ENCODE measurements at places on chromosomes 11 and 22.

DNA sequence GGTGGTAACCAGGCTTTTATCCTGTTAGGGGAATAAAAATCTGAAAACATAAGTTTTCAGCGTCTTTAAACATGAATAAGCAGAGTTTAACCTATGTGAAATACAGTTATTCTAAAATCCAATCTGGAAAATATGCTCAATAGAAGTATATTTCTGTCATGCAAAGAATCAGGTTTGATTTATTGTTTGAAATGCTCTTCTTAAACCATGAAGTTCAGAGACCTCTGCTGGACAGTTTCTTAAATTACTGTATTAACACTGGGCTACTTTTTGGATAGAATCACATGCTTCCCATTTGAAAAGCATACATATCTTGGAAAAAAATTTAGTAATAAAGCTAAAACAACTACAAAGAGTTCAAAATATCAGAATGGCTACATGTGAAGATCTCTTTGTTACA is 25.4 kb downstream of the APIP start:
- DNase-seq, result no peak

DNA sequence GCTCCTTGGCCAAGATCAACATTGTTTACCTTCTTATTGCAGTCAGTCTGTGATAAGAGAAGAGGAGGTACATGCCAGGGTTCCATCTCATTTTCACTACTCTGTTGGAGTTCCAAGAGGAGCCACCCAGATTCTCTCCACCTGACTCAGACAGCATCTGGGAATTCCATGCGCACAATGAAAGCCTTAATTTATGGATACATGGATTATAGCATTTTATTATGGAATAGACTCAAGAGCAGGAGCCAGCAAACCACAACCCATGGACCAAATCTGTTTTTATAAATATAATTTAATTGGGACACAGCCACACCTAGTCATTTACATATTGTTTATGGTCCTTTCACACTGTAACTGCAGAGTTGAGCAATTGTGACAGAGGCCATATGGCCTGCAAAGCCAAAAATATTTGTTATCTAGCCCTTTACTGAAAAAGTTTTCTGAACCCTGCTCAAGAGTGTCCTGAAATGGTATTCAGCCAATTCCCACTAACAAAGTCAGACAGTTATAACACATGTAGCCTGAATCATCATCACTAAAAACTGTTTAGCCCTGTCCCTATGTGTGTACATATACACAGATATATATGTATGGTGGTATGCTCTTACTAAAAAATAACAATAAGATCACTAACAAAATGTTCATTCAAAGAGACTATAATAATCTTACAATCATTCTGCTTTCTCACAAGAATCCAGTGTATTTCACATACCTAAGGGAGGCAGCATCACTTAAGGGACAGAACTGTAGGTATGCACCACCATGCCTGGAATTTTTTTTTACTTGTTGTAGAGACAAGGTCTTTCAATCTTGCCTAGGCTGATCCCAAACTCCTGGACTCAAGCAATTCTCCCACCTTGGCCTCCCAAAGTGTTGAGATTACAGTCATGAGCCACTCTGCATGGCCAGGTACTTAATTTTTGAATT is 104.5 kb upstream of the TEAD1 start:
- DNase-seq, result no peak

GRCh38 chr11:133467686-133468085 is 64.6 kb downstream of the OPCML start:
- no peak for DNase-seq

GRCh38 chr11:66346476-66347424 is 679 bp downstream of the B4GAT1 start:
- no peak for DNase-seq

GRCh38 chr11:79400206-79400605 is 40.6 kb downstream of the TENM4 start:
- DNase-seq, result no peak

DNA sequence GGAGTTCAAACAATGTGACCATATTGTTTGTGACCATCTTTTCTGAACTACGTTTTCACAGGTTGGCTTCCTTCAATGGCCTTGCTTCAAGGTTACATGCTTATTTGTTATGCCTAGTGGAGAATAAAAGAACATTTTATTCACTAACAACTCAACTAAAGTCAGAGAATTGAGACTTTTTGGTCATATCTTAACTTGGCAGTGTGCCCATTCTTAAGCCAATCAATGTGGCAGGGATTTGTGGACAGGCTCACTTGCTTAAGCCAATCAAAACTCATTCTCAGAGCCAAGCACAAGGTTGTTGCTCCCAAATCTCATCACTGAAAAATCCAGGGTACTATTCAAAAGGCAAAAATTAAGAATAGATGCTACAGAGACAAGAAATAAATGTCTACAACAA is 455.8 kb upstream of the FAT3 start:
- no peak for DNase-seq

- no peak for DNase-seq
These were observed 35.7 kb upstream of the LRRC10B start for GRCh38 chr11:61472868-61473267.

- DNase-seq, result no peak
These were observed 25.1 kb upstream of the GUCY1A2 start for GRCh38 chr11:107043242-107044006.

DNA sequence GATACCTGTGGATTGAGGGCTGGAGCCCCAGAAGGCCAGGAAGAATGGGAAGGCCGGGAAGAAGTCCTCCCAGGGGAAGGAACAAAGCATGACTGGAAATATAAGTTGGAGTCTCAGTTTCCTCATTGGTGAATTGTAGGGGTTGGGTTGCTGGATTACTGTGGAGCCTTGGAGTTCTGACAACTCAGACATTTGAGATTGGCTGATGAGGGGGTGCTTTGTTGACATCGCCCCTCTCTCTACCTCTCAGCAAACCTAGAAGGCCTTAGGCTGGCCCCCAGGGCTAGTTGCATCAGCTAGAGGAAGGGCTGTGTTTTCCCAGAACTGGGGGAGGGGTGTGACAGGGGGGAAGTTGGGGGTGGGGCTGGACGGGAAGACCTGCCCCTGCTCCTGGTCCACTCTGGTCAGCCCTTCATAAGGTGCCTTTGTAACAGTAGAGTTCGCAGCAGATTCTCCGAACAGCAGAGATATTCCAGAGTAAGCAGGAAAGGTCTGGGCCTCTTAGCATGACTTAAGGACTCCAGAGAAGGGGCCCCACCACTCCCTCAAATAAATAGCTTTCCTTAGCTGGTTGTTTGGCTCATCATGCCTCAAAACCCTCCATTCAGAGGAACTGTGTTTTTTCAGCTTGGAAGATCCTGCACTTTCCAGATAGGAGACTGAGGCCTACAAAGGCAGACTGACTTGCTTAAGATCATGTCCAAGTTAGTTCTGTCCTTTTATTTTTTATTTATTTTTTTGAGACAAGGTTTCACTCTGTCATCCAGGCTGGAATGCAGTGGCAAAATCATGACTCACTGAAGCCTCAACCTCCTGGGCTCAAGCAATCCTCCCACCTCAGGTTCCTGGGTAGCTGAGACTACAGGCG is 12.5 kb upstream of the THRSP start:
- no peak for DNase-seq

DNA sequence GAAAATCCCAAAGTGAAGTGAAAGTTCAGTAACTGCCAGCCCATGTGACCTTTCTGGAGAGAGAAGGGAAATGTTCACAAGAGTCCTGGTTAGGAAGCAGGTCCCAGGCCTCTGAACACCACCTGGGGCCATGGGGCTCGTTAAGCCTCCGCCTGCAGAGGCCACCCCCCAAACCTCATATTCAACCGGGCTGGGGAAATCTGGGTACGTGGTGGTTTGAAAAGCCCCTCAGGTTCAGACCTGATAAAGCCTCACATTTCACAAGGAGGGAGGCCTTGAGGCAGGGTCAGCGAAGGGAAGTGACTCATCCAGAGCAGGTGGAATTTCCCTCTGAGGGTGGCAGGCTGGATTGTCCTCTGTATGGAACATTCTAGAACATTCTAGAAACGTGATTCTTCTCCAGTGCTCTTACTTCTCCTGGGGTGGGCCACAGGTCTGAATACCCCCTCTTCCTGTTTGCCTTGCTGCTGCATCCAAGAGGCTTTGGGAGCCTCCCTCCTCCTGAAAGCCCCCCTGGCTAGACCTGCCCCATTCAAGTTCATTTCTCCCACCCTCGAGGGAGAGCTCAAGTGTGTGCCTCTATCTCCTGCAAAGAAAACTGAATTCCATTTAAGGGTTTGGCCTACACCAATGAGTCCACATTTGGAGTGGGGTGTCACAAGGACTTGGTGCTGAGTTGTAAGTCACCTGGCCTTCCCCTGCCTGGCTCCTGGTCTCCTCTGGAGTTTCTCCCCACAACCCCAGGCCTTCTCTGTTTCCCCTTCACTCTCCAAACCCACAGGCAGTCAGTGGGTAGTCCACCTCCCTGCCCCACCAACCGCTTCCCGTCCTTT is 6.3 kb downstream of the FXYD2 start:
- DNase-seq, result no peak

GRCh38 chr11:27115051-27115650 is 74.5 kb downstream of the BBOX1 start:
- no peak for DNase-seq

DNA sequence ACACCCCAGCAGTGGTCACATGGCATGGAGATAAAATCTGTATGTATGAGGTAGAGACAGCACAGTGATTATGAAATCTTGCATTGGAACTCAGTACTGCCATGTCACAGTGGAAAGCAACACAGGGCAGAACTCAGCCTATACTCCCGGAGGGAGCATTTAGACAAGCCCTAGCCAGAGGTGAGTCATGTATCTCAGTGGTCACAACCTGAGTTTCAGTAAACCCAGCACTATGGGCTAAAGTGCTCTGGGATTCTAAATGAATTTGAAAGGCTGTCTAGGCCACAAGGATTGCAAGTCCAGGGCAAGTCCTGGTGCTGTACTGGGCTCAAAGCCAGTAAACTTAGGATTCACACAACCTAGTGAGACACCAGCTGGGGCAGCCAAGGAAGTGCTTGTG is 1717.1 kb upstream of the RAG2 start:
- no peak for DNase-seq

DNA sequence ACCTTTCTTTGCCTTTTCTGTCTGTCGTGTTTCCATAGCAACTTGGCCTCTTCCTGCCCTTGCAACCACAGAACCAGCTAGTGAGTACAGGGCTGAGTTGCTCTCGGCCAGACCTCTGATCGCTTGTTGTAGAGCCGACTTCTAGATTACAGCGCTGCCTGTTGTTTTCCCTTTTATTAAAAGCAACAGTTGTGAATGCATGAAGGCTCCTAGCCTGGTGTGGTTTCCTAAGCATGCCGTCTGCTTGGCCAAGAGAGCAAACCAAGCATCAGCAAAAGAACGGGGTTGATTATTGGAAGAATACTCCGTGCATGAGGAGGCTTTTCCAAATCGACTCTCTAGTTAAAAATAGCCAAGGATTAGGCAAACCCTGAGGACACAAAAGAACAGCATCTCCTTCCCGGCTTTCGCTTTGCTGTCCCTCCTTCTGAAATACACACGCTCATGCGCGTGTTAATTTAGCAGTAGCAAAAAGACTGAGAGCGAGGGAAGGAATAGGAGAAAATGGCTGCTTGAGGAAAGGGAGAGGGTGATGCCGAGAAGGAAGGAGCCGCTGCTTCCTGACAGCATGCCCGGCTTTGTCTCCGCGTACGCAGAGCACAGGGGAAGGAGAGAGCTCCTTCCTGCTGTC is 71.5 kb upstream of the TTC12 start:
- DNase-seq, result no peak

DNA sequence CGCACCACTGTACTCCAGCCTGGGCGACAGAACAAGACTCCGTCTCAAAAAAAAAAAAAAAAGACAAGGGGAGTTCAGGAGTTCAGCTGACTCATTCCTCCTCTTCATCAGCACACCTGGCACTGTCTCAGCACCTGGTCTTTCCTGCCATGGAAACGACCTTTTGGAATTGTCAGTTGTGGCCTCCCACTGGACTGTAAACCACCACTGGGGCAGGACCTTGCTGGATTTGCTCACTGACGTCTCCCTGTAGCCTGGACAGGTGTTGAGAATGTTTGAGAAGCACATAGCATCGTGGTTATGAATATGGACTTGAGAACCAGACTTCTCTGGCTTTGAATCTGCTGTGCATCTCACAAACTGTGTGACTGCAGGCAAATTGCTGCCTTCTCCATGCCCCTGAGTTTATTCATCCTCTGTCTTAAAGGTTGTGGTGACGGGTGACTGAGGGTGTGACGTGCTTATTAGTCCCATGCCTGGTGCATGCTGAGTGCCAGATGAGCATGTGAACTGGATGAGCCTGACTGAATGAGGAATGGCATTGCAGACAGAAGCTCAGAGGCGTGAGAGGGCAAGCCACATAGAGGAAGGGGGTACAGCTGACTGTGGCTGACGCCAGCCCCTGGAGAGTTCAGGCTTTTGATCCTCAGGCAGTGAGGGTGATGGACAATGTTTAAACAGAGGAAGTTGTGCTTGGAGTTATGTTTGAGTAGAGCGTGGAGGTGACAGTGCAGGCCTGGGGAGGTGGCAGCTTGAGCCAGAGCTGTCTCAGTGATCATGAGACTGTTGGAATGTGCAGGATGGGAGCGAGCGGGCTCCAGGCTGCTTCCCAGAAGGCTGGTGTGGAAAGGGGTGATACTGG is 12.7 kb downstream of the TOM1 start:
- DNase-seq, result no peak

- no peak for DNase-seq
These were observed 10.1 kb downstream of the RPS13 start for GRCh38 chr11:17067417-17067816.

DNA sequence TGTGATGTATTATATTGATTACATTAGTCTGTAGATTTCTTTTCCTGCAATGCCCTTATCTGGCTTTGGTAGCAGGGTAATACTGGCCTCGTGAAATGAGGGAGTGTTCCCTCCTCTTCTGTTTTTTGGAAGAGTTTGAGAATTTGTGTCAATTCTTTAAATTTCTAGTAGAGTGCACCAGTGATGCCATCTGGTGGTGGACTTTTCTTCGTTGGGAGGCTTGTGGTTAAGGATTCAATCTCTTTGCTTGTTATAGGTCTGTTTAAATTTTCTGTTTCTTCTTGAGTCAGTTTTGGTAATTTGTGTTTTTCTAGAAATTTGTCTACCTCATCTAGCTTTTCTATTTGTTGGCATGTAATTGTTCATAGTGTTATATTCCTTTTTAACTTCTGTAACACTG is 18.9 kb downstream of the SHANK3 start:
- no peak for DNase-seq

DNA sequence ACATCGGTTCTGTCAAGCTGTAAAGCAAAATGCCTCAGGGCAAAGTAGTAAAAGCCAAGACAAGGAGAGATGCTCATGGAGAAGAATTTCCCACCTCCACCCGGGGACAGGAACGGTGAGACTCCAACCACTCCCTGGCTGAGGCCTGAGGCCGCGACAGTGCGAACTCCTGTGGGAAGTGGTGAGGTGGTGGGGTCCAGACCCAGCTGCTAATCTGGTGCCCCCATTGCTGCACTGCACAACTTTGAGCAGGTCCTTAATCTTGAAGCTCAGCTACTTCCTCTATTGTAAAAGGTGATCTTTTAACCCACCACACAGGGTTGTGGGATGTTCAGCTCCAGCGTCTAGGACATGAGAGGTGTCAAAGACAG is 83.9 kb downstream of the ZC3H12C start:
- no peak for DNase-seq

GRCh38 chr11:36534276-36534840 is 24.3 kb upstream of the TRAF6 start:
- DNase-seq, result no peak
